ENCODE measurements at places on chromosomes 6 and 20.

DNA sequence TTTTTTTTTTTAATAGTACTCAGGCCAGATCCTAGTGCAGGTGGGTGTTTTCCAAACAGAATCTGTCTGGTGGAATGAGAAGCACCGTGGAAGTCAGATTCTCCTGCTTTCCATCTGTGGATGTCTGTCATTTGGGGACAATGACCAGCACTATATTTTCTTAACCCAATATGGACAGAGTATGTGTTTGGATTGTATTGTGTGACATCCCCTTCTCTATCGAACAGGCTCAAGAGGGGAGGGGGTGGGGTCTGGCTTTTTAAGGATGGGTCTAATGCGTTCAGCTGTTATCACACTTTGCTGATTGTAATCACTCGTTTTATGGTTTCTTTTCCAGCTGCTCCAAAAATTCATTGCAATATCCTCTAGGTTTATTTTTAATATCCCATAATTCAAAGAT, 197.5 kb upstream of the CEP162 start:
- DNase-seq: no peak

- no peak for DNase-seq
Observed at GRCh38 chr20:41006126-41006935, 22.3 kb upstream of the TOP1 start.

DNA sequence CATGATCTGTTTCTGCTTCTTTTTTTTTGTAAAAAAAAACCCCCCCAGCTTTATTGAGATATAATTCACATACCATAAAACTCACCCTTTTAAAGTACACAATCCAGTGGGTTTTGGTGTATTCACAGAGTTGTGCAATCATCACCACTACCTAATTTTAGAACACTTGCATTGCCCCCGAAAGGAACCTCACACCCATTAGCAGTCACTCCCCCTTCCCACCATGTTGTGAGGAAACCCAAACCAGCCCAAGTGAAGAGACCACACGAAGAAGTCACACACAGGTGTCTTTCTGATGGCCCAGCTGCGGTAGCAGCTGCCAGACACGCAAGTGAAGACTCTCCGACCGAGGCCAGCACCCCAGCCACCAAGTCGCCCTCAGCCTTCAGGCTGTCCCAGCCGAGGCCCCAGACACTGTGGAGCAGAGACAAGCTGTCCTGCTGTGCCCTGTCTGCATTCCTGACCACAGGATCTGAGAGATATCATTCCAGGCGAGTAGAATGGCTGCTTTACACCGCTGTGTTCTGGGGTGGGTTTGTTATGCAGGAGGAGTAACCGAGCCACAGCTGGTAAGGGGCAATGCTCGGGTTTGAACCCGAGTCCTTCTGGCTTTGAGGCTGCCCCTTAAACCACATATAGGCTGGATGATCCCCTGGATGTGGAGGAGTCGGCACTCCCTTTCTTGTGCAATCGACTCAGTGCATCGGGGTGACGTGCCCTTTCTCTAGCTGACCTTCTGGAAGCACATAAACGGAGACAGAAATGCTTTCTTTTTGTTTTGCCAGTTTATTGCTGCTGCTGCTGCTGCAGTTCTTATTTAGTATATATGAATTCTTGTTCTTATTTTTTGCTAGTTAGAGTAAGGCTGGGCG, 59.1 kb upstream of the PTPN1 start:
- DNase-seq: no peak

GRCh38 chr6:30990422-30991086, 7.0 kb downstream of the MUC21 start:
- no peak for DNase-seq

- DNase-seq: no peak
Observed at GRCh38 chr6:75106426-75106825, 99.4 kb downstream of the COL12A1 start.

- DNase-seq: no peak
Observed at GRCh38 chr6:54516321-54516720, 208.1 kb downstream of the TINAG start.

GRCh38 chr6:118280210-118280609, 267.9 kb upstream of the PLN start:
- no peak for DNase-seq

DNA sequence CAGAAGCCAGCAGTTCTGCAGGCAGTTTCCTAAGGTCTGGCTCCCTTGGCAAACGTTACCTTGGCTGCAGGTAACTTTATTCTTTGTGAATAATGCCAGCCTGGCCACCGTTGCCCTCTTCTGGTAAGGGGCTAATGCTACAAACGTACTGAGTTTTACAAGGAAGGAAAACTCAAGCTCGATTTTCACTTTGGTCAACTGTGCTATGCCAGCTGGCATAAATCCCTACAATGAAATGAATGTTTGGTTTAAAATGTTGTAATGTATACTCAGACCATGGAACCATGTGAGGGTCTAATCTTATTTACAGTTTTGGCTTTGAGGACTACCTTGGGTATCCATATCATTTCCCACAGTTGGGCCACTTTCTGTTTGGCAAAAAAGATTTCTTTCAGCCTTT, 101.4 kb downstream of the SLX4IP start:
- DNase-seq: no peak

DNA sequence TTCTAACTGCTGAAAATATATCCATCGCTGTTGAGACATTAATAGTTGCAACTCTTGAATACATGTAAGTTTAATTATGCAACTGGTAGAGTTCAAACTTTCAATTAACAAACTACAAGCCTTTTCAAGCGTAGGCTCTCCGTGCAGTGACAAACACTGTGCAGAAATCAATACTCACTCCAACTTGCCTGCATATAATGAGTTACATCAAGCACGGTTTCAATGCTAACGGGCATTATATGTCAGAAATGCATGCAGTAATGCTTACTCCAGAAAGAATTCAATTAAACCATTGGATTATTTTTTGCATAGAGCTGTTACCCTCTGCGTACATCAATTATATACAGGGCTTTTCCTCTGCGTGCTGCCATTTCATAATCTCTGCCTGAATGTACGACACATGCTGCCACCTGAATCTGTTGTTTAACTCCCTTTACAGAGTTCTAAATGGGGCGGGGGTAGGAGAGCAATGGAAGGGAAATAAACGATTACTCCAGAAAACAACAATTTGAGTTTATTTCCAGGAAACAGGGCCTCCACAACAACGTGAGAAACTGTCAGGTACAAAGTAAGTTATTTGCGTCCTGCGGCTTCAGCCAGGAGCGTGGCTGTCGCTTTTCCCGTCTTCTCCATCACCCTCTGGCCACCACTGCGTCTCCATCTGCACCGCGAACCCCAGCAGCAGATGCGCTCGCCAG, 1.8 kb downstream of the PTPRK start:
- no peak for DNase-seq

DNA sequence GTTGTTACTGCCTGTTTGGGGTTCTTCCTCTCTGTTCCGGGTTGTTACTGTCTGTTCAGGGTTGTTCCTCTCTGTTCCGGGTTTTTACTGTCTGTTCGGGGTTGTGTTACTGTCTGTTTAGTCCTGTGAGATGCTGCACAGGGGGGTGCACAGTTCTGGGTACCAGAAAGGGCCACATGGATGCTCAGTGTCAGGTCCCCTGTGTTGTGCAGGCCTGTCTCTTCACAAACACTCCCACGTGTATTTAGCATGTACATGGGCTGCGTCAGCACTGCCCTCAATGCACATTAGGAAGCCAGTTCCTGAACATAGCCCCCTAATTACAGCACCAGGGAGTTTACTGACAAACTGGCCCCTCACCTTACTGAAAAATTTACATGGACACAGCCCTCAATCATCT, 118.5 kb downstream of the DLL1 start:
- no peak for DNase-seq

- no peak for DNase-seq
Observed at GRCh38 chr20:1034415-1034789, 32.3 kb upstream of the RSPO4 start.

- peak; percentile 57 for DNase-seq
Observed at GRCh38 chr6:149235130-149235561, 82.4 kb upstream of the TAB2 start.

DNA sequence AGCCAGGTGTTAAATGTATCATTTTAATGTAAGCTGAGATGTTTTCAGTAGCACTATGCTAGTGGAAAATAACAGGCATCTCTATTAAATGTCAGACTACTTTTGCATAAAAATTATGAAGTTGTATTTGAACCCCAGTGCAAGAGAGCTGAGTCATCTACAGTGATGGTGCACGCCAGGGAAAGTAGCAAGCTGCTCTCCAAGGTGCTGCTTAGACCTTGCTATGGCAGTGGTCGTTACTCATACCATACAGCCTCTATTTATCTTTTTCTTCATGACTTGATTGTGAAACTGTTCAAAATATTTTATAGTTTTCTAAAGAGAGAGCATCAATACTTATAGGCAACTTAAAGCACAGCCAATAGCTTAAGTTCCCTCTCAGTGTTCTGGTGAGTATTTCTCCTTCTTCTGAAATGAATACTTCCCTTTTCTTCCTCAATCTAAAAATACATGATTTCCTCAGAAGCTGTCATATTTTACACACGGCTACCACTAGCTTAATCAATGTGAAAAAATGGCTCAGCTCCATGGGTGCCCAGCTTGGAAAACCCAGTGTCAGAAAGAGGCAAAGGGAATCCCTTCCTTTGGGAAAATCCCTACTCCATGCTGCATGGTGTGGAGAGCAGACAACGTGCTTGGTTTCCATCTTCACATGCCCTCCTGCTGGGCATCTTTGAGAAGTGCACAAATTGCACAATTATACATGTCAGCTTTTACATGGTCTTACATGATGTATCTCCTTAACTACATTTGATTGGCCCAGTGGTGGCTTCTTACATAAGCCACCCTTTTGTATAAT, 105.6 kb downstream of the ELOVL4 start:
- DNase-seq: no peak

Measured in renal cortex interstitium (tissue), 15 donors.